Left lobe of liver (tissue), 2 donors: ENCODE measurements at places on chromosomes 11 and 22.

DNA sequence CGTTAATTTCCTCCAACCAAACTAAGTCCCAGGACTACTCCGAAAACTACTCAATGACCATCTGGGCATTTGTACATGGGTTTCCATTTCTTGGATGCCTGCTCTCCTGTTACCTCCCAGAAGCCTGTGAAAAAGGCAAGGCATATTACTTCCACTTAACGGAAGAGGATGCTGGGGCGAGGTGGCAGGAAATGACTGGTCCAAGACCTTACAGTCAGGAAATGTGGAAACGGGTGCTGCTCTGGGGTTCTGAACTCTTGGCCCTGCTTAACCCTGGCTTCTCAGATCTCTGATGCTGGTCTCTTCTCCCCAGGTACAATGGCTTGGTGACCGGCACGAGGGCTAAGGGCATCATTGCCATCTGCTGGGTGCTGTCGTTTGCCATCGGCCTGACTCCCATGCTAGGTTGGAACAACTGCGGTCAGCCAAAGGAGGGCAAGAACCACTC is 12.9 kb downstream of the ADORA2A start:
- no peak for DNase-seq

DNA sequence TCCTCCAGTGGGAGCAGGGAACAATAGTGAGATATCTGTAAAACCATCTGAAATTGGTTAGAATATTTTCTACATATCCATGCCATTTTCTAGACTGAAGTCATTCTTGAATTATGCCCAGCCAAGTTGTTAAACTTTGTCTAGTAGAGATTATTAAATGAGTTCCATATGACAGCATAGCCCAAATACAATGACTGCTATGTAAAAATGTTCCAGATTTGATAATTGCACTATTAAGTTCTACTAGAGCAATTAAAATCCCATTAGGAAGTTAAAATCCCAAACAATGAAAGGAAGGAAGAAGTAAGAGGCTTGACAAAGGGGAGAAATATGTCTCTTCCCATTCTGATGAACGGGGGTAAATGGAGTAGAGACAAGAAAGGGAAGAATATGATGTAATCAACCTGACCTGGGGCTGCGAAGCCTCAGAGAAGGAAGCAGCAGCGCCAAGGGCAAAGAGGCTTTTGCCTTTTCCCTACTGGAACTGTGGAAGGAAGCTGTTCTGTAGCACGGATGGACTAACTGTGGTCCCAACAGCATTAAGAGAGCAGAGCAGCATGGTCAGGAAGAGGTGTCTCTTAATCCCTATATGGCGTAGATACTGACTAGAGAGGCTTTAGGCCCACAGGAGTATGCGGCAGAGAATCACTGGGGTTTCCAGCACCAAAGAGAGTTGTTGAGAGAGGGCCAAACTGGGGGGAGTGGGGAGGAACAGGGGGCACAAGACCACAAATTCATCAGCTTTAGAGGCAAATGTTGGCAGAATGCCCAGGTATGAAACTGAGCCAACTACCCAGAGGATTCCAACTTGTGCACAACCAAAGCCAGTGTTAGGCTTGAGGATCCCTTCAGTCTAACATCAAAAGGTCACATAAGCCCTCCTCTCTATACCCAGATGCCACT is 26.7 kb downstream of the RRP8 start:
- no peak for DNase-seq

DNA sequence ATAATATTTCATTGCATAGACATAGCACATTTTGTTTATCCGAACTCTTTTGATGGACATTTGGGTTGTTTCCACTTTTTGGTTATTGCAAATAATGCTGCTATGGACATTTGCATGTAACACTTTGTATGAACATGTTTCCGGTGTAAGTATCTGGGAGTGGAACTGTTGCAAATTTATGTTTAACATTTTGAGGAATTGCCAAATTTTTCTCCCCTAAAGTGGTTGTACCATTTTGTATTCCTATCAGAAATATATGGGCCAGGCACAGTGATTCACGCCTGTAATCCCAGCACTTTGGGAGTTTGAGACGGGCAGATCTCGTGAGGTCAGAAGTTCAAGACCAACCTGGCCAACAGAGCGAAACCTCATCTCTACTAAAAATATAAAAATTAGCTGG is 16.0 kb downstream of the QSER1 start:
- DNase-seq: no peak

DNA sequence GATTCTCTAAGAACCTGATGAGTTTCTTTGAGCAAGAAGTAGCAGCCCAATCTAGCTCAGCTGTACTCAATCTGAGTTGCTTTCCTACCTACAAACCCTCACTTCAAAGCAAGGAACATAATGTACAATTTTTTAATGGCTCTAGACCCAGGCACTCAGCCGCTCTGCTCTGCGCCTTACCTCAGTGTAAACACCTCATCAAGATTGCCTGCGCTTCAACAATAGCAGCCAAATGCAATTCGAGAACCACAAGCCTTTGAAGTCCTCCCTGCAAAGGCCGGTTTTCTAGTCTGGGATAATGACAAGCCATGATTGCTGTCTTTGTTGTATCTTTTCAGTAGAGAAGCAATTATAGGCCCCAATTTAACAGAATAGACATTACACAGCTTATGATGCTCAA is 38.0 kb downstream of the JHY start:
- DNase-seq: no peak
